Fibroblast of skin of back (primary cell): ENCODE measurements at places on chromosomes 16 and 17.
A peak's percentile ranks its signal among the peaks of the same experiment; 100 is the strongest.

GRCh38 chr17:79620207-79621038 is 9.6 kb upstream of the RBFOX3 start:
- DNase-seq, result no peak

- no peak for DNase-seq
These were observed 20.5 kb downstream of the ST3GAL2 start for GRCh38 chr16:70418274-70418992.

DNA sequence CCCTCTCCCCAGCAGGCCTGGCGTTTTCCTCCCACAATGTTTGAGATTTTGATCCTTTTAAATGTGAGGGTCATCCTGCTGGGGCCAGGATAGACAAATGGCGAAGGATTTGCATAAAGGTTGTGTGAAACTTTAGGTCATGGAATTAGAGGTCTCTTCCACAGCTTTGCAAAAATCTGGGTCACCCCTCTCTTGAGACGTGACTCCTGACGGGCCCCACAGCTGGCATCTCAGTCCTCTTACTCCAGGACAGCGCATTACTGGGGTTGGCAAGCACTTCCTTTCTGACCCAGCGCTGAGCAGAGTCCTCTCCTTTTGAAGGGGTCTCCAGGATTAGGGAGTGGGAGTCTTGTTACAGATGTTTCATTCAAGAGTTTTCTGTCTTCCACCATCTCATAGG is 7.4 kb downstream of the ZNF629 start:
- no peak for DNase-seq

- no peak for DNase-seq
These were observed 5.0 kb upstream of the SERPINF2 start for GRCh38 chr17:1737531-1738291.

DNA sequence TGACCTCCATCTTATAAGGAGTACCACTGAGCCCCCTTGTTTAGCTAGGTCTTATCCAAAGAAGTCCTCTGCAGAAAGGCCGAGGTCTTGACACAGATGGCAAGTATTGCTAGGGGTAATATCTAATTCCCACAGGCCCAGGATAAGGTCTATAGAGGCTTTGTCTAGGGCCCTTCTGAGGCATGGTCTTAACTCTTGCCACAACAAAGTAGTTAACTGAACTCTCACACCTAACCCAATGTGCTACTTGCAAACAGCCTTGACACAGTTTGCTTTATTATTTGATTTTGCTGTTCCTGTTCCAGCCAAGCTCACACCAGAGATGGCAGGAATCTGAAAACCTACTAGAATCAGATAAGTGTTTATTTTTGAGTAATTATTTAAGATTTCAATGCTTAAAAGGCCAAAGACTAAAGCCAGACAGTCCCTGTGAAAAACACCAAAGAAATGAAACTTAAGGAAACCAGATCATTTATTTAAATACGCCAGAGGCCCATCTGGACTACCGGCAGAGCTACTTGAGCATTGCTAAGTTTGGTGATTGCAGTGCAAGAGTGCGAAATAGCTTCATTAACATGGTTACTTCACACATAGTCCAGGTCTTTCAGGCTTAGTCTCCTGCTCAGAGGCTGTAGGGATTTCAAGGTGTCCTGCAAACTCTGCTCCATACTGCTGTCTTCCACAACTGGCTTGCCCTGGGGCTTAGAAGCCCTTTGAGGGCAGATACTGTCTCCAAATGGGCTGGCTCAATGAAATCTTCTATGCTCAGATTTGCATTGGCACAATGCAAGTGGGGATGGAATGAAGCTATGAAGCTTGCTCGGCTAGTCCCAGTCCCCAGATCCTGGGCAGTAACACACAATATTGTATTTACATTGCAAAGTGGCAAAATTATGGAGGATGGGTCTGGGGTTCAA is 28.5 kb upstream of the SUPT4H1 start:
- DNase-seq, result no peak

GRCh38 chr17:78734793-78735641 is 47.1 kb downstream of the CYTH1 start:
- DNase-seq, result no peak

DNA sequence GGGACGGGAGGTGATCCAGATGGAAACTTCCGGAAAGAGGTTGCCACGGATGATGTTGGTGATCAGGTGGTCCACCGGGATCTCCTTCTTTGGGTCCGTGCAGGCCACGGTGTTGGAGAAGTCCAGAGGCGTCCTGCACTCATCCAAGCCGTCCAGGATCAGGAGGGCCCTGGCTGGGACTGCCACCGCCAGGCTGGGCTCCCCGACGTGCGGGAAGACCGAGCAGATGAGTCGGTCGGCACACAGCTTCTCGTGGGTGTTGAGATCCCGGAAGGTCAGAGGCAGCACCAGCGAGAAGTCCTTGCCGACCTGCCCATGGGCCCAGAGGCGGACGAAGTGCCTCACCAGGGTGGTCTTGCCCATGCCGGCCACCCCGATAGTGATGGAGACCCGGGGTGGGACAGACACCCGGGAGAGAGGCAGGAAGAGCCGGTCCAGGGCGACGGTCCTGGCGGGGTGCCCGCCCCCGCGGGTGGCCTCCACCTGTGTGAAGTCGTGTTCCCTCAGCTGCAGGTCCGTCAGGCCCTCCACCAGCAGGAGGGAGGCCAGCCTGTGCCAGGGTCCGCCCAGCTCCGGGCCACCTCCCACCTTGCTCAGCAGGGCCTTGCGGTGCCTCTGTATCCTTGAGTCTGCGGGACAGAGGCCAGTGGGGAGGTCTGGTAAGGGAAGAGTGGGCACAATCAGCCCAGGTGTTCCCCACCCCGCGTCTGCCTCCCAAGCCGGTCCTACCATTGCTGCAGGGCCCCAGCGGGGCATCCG is 12.9 kb downstream of the NLRC3 start:
- DNase-seq, result no peak

DNA sequence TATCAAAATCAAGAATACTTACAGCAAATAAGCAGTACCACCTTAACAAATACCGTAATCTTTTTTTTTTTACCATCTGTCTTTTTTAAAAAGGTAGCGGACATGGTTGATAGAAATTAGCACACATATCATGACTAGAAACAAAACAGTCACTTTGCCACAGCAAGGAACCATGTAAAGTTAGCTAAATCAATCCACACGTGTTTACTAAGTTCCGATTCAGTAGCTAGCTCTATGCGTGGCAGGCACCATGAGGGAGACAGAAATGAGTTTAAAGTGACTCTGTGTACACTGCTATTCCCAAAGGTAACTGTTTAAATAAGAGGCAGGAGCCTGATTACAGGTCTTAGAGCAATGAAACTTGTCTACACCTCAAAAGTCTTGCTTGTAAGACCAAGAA is 108.6 kb downstream of the XYLT1 start:
- DNase-seq, result no peak

DNA sequence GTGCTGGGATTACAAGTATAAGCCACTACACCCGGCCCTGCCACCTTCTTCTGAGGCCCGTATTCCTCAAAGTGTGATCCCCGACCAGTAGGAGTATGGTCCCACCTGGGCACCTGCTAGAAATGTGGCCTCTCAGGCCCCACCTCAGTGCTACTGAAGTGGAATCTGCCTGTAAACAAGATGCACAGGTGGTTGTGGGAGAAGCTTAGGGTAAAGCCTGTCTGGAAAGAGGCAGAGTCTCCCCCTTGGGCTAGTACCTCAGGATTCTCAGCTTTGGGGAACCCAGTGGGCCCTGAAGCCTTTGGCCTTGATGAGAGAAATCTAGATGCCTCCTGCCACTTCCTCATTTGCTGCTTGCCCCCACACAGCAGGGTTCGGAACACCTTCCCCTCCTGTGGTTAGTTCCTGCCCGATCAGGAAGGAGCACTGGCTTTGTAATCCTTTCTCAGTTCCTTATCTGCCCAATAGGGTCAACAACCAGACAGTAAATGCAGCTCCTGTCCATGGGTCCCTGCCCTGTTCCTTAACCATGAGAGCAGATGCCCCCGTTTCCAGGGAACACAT is 25.2 kb downstream of the TK2 start:
- no peak for DNase-seq

DNA sequence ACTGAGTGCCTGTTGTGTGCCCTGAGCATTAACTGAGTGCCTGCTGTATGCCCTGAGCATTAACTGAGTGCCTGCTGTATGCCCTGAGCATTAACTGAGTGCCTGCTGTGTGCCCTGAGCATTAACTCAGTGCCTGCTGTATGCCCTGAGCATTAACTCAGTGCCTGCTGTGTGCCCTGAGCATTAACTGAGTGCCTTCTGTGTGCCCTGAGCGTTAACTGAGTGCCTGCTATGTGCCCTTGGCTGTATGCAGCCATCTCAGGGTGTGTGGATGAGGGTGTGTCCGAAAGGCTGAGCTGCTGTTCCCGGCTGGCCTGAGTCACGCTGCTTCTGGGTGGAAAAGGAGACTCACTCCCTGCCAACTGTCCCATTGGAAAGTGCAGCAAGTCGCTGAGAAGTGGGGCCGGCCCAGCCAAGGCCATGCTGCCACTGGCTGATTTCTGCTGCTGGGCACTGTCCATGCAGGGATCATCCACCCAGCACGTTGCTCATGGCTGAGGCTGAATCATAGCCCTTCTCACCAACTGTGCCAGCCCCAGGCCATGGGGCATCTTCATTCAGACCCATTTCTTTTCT is 113.8 kb downstream of the OR1D5 start:
- DNase-seq, result peak; percentile 69

DNA sequence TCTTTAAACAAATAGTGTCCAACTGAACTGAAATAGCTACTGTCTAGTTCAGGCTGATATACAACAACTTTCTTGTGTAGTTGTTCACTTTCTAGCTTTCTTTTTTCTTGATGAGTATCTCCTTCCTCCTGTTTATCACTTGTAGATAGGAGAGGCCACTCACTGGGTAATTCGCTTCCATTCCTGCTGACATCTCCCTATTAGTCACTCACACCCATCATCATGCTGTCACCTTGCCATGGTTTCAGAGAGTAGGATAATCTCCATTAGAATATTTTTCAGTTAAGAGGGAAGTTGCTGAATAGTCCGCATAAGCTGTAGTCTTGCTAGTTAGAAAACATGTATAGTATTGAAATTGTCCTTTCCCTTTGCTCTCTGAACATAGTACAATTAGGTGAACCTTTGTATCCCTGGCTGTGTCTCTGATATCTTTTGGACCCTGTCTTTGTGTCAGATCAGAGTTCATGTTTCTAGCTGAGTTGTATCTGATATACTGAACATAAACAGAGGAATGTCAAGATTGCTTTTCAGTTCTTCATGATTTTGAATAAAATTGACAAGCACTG is 64.4 kb upstream of the RASL10B start:
- DNase-seq, result no peak

DNA sequence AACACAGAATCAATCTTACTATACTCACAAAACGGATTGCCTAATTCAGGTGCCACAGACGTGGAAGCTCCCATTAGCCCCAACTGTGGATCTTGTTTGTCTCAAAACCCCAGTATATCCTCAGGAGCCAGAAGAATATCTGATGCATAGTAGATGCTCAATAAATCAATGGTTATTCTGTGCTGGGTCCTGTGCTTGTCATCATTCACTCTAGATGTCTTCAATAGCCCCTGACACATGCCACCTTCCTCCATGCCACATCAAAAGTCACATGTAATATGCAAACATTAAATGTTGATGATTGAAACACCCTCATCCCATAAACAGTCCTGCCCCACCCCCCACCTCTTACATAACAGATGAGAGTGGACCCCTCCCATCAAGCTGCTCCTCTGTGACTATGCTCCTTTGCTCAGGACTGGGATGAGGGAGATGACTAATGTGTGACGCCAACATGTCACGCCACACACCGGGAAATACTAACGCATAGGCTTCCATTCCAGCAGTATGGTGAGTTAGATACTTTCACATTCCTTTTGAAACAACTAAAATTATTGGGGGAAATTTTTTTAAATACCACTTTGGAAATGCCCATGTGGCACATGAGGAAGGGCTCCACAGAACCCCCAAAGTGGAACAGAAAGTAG is 267.6 kb upstream of the SDK2 start:
- DNase-seq, result no peak

GRCh38 chr16:84976644-84977400 is 34.5 kb downstream of the ZDHHC7 start:
- no peak for DNase-seq

DNA sequence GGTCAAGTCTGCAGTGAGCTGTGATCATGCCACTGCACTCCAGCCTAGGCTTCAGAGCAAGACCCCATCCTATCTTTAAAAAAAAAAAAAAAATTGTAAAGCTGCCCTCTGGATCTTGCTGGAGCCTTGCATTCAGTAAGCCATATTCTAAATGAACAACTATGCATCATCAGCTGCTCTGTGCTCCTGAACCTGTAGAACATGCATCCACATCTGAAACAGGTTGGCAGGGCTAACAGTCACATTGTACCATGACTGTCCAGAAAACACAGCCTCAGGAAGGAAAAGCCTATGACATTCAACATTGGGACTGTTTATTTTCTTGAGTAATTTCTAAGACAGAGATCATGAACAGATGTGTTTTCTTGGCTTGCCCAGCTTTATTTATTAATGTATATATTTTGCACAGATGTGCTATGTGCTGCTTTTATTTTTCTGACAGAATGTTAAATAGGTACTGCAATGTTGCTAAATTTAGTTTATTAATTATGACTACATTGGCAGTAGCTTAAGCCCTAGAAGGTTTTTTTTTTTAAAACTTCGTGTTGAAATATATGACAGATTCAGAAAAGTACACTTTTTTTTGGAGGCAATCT is 19.8 kb downstream of the ACSF2 start:
- DNase-seq, result no peak

- DNase-seq, result no peak
These were observed 17.7 kb downstream of the TCF25 start for GRCh38 chr16:89890886-89891657.

GRCh38 chr17:72236980-72237633 is 116.3 kb downstream of the SOX9 start:
- no peak for DNase-seq

DNA sequence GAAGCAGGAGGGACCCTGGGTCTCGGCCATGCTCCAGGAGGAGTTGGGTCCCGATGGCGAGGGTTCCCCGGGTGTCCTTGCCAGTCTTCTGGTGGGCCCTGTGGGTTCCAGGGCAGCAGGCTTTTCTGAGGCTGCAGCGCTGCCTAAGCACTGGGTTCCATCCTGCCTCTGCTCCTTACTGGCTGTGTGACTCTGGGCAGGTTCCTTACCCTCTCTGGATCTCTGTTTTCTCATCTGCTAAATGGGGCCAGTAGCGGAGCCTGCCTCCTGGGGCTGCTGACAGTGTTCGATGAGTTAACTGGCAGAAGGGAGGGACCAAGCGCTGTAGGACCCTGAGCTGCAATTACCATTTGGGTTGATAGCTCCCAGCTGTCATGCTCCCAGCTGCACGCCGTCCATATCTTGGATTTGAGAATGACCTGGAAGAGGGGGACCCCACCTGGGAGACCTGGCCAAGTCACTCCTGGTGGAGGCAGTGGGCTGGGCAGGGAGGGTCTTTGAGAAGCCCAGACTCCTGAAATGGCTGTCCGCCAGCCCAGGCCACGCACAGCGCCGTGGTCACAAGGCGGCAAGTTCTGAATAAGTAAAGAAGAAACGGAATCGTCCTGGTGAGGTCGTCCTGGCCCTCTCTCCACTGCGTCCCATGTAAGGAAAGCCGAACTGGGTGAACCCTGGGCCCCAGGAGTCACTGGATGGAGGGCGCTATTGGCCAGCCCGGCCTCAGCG is 47.2 kb upstream of the GSE1 start:
- DNase-seq, result no peak

- DNase-seq, result no peak
These were observed 9.4 kb downstream of the BAHCC1 start for GRCh38 chr17:81404558-81405165.

- no peak for DNase-seq
These were observed 20.2 kb downstream of the ANKS3 start for GRCh38 chr16:4713663-4714501.
